ENCODE measurements at places on chromosomes 16 and 17.

DNA sequence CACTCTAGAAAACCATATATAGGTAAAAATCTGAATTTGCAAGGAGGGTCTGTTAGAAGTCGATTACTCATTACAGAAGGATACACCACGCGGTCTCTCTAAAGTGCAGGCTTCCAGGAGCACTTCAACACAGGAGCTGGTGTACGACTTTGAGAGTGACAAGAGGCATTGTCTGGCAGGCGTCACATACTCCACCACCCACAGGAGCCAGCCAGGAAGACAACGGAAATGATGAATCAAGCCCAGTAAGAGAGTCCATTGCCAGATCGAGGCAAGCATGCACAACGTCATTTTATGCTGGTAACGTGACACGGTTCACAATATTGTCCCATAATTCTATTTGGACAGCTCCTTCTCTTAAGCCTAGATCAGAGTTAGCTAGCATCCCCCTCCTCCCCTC lies 15.0 kb upstream of the CACNG4 start:
- DNase-seq, result no peak

- peak; percentile 43 for DNase-seq
Observed at GRCh38 chr17:28901866-28902818, 737 bp downstream of the DHRS13 start.

- peak; percentile 67 for DNase-seq
Observed at GRCh38 chr17:64130559-64131001, 636 bp upstream of the ERN1 start.

DNA sequence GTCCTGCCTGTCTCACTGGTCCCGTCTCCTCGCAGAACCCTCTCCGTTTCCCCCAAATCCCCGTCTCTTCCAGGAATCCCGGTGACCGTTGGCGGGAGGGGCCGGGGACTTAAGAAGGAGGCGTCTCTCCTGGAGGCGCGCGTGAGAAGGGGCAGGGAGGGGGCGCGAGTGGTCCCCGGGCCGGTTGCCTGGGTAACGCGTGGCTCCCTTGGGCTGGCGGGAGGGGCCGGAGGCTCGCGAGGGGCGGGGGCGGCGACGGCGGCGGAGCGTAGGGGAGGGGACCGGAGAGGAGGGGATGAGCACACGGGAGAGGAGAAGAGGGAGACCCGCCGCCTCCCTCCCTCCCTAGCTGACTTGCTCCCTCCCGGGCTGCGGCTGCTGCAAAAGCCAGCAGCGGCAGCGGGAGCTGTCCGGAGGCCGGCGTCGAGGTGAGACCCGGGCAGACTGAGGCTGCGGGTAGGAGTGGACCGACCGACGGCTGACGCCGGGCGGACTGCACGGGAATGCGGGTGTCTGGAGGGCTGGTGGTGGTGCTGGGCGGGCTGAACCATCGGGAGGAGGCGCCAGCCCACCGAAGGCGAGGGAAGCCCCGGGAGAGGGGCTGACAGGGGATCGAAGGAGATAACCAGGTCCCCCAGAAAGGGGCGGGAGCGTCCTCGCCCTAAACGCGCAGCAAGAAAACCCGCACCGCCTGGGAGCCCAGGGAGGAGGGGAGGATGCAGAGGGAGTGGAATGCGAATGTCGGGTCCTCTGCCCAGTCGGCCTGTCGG lies at the start of gene PRRT2:
Gene PRRT2 (plus strand): TSS at position 298 of the 770 bp plus-strand sequence. CDS start 862 bp downstream, outside the sequence.
- DNase-seq, result peak; percentile 53

- no peak for DNase-seq
Observed at GRCh38 chr17:68973098-68973846, 18.1 kb upstream of the ABCA8 start.

DNA sequence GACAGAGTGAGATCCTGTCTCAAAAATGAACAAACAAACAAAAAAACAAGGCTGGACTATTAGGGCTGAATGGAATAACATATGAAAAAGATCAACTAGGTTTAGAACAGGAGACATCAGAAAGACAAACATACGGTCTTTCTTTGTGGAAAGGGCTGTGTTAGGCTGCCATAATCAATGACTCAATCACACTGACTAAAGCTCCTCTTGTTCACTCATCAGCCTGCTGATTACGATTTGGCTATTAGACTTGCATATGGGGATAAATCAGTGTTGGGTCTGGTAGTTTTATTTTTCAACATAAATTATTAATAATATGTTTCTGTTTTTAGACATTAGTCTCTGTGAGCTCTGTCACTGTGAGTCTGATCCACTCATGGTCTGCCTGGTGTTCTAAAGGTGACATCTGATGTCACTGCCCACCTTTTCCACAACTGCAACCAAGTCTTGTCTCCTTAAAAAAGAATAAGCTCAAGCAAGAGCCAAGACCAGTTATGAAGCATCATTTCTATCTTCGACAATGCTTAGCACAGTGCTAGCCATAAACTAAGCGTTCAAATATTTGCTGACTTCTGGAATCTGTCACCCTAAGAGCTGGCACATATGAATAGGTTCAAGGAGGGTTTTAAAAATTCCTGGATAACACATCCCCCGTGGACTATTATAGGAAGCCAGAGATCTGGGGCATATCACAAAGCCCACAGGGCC lies 10.2 kb downstream of the CFAP20 start:
- DNase-seq, result no peak

- no peak for DNase-seq
Observed at GRCh38 chr17:60534613-60535157, 8.6 kb upstream of the APPBP2 start.

DNA sequence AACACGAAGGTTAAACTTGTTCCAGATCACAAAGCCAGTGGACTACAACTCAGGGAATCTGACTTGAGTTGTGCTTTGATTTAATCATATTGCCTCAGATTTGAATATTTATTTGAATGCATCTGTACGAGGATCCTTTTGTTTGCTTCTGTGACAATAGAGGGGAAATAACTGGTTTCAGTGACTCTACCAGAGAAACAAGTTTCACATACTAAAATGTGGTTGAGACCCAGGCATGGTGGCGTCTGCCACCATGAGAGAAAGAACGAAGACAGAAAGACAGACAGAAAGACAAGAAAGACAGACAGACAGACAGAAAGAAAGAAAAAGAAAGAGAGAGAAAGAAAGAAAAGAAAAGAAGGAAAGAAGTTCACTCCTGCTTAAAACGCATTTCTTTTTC lies 24.0 kb downstream of the YWHAE start:
- no peak for DNase-seq

DNA sequence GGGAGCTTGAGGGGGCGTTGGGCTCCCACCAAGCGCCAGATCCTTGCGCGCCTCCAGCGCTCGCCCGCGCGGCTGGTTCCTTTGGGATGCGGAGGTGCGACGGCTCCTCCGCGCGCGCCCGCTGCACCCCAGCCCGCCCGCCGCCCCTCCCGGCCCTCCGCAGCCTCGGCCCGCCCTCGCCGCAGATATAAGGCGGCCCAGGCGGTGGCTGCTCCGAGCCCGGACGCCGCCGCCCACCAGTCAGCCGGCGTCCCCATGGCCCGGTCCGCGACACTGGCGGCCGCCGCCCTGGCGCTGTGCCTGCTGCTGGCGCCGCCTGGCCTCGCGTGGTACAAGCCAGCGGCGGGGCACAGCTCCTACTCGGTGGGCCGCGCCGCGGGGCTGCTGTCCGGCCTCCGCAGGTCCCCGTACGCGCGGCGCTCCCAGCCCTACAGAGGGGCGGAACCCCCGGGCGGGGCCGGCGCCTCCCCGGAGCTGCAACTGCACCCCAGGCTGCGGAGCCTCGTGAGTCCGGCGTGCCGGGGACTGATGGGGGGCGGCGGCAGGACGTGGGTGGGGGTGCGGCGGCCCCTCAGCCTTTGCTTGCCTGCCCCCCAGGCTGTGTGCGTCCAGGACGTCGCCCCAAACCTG lies at the start of gene NPB:
Gene NPB (plus strand): TSS at position 216 of the 630 bp plus-strand sequence. CDS start 40 bp downstream, at position 256.
- DNase-seq, result no peak

GRCh38 chr16:81560979-81561657 lies 116.5 kb downstream of the CMIP start:
- DNase-seq, result no peak

- no peak for DNase-seq
Observed at GRCh38 chr16:76222087-76222486, 55.1 kb upstream of the CNTNAP4 start.

DNA sequence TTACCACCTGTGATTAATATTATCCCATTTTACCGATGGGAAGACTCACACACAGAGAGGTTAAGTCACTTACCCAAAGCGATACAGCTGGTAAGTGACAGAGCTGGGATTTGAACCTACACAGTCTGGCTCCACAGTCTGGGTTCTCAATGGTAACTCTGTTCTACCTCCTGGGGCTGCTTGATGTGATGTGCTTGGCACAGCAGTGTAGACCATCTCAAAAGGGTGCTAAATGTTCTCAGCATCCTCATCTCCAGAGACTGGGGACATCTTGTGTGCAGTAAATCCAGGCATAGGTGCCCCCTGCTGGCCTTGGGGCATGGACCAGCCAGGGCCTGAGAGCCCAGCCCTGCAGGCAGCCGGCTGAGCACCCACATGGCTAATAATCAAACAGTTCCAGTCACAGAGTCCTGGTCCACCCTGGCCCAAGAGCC lies 15.4 kb upstream of the KATNB1 start:
- DNase-seq, result peak; percentile 15

DNA sequence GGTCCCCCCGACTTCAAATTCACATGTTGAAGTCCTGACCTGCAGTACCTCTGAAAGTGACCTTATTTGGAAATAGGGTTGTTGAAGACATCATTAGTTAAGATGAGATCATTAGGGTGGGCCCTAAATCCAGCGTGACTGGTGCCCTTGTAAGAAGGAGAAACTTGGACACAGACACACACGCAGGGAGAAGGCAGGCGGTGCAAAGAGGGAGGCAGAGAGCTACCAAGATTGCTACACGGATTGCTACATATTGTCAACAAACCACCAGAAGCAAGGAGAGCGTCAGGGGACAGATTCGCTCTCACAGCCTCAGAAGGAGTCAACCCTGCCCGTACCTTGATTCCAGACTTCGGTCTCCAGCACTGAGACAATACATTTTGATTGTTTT lies 6.8 kb upstream of the WBP2 start:
- DNase-seq, result no peak

DNA sequence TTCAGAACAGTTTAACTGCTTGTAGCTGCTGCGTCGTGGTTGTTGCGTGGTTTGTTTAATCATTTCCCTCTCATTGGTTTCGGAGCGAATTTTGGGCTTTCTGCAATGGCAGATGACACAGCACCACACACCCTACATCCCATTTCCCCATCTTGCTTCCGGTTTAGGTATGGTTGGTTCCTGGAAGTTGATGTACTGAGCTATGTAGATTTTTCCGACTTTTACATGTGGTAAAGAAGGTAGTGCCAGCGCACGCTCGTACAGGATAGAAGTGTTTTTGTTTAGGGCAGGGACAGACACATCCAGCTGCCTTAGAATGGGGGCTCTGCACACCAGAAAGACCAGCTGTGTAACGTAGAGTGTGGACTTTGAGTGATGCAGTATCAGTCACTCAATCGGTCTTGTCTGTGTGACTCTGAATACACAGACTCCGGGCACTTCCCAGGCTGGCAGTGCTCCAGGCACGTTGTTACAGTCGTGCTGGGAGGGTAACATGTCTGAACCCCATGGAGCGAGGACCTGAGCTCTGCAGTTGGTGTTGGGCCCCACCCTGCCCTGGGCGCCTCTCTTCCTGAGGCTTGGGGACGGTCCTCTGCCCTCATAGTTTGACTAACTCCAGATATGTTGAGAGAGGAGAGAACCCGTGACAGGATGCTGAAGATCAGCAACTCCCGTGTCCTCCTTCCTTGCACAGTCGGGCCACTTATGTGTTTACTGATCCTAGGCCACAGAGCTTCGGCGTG lies 172.0 kb upstream of the CHMP6 start:
- DNase-seq, result peak; percentile 1

GRCh38 chr17:74737299-74738050 lies 419 bp downstream of the RAB37 start:
- no peak for DNase-seq

DNA sequence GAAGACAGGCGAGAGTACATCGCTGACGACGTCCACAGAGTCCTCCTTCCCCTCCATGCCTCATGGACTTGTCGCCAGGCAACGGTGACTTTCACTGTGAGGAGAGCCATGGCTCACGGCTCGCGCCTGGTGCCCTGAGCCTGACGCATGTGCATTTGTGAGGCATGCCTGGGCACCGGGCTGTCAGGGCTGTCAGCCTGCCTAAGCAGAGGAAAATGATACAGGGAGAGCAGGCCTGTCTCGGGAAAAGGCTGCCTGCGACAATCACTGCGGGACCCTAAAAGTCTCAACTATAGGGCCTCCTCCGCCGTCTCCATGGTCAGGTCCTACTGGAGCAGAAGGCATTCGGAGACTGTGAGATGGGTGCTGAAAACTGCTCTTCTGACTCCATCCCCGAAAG lies 135.5 kb upstream of the WSB1 start:
- DNase-seq, result no peak

- DNase-seq, result no peak
Observed at GRCh38 chr16:81214745-81215166, 23.7 kb upstream of the BCO1 start.

GRCh38 chr17:12402963-12403622 lies 262.6 kb upstream of the MYOCD start:
- DNase-seq, result no peak

DNA sequence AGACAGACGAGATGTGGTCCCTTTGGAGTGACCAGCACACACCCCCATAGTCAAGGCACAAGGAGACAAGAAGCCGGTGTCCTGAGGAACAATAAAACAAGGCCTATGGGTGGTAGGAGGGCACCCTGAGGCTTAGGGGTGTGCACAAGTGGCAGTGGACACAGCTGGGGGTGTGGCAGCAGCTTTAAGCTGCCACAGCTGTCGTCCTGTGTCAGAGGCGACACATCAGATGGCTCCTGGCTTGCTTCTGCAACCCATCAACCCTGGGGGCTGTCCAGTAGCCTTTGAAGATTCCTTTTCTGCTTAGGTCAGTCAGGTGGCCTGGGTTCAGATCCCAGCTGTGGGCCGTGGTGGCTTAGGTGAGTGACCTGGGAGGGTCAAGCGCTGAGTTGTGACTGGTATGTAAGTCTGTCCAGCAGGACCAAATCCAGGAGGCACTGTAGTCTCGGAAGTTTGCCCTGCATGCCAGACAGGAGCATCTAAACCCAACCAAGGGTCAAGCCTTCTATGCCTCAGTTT lies 15.8 kb downstream of the DRC3 start:
- DNase-seq, result no peak

GRCh38 chr16:80007231-80007630 lies 406.7 kb upstream of the MAF start:
- DNase-seq, result no peak

DNA sequence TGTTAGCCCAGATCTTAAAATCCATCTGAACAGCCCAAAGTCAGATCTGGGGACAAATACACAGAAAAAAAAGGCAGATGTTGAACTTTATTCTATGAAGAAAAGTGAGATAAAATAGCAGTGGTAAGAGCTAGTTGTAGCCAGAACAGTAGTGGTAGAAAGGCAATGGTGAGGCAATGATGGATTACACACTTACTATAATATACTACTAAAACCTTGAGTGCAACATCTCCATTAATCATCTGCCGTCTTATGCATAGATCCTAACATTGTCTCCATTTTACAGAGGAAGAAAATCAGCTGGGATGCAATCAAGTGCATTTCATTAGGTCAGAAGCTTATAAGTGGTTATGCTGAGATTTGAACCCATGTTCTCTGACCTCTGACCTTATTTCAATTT lies 699.6 kb downstream of the CDH11 start:
- DNase-seq, result no peak

DNA sequence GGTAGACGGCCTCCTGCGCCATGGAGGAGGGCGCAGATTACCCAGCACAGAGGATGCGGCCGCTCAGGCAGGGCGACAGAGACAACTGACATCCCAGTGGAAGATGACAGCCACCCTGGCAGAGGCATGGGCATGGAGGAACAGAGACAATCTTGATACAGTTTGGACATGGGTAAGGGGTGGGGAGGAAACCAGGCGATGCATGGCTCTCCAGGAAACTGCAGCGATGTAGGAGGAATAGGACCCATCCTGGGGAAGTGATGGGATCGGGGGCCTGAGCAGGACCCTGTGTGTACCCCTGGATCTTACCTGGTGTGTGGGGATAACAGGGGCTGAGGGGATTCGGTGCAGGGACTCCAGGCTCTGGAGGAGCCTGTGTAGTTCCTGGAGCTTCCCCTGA lies 4.6 kb downstream of the OSBPL7 start:
- no peak for DNase-seq
